Endothelial cell (in vitro differentiated cells): ENCODE measurements at places on chromosomes 1 and 21.

- no peak for DNase-seq
Measured at GRCh38 chr1:53766831-53767405, 28.0 kb upstream of the GLIS1 start.

DNA sequence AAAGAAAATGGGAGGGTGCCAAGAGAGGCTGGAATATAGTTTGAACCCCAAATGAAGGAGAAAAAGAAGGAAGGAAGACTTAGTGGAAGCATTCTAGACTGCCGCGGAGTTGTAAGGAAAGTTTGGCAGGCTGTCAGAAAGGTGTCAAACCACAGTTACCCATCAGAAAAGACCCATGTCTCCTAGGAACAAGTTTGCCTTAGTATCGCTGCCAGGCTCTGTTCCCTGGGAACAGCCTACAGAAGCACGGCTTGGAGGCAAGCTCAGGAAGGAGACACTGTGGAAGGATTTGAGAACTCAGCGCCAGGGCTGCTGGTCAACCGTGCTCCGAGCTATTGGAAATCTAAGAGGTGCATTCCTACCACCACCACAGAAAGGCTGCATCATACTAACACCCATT lies 197.4 kb downstream of the RRAGC start:
- no peak for DNase-seq

- DNase-seq, result no peak
Measured at GRCh38 chr21:22083899-22084298, 1085.7 kb downstream of the NCAM2 start.

DNA sequence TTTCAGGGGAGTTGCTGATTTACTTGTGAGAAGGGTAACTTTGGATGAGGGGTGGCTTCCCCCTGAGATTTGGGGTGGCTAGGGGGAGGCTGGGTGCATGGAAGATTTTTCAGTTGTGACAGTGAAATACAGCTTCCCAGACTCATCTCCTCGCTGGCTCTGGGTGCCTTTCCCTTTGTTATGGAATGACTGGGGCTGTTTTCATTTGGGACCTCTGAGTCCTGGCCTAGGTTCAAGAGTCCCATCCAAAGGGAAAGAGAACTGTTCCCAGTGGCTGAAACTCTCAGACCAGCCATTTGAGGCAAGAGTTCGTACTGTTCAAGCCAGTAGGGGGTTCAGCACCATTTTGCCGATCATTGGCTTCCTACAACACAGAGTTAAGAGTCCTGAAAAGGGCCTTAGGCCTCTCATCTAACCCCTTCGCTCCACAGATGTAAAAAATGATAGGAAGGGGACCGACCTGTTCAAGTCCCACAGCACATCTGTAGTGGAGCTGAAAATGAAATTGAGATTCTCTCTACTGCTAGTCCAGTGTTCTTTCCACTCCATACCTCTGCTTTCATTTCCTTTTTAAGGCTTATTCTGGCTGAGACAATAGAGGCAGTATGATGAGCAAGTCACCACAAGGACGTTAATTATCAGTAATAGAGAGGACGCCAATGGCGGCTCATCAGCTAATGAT lies 958 bp downstream of the DDR2 start:
- DNase-seq, result no peak
